ENCODE measurements at places on chromosomes 4 and X.

DNA sequence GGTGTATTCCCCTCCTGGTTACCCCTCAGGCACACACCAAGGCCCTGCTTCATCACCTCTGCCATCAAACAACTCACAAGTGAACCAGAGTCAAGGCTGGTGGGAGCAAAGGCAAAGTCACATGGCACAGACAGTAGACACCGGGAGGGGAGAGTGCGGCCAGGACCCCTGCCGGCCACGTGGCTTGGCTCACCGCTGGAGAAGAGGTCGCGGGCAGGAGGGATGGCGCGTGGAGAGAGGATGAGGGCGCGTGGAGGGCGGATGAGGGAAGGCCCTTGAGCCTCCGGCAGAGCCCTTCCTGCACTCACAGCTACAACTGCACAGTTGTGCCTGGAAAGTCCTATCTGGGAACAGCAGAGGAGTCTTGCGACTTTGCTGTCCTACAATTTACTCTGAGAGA is 104.2 kb upstream of the ADRA2C start:
- DNase-seq: no peak

DNA sequence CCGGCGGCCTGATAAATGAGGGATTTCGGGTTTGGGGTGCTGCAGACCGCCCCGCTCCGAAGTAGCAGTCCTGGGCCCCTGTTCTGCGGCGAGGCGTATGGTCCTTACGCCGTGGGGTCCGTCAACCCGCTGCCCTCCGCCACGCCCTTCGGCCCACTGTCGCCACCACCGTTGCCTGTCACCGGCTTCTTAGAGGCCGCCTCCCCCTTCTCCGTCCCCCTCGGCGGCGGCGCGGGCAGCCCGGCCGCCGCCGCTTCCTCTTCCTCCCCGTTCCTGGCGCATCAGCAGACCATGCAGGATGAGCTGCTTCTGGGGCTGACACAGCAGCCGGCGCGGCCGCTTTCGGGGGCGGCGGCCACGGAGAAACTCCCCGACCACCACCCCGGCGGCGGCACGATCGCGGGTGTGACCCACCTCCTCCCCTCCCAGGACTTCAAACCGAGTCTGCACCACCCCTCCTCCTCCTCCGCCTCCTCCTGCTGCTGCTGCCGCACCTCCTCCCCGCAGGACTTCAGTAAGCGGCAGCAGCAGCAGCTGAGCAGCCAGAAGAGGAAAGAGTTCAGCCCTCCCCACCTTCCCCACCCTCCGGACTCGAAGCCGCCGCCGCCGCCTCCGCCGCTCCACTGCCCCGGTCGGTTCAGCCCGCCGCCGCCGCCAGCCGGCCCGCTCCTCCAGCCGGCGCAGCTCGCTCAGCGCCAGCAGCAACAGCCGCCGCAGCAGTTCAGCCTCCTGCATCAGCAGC is 549 bp downstream of the CPEB2 start:
- DNase-seq: peak; percentile 82

- no peak for DNase-seq
Measured at GRCh38 chr4:147335183-147335582, 145.7 kb upstream of the EDNRA start.

GRCh38 chr4:86626066-86626465 is 32.0 kb downstream of the PTPN13 start:
- DNase-seq: no peak

GRCh38 chrX:48908600-48908999 is 2.8 kb downstream of the SLC35A2 start:
- DNase-seq: no peak

DNA sequence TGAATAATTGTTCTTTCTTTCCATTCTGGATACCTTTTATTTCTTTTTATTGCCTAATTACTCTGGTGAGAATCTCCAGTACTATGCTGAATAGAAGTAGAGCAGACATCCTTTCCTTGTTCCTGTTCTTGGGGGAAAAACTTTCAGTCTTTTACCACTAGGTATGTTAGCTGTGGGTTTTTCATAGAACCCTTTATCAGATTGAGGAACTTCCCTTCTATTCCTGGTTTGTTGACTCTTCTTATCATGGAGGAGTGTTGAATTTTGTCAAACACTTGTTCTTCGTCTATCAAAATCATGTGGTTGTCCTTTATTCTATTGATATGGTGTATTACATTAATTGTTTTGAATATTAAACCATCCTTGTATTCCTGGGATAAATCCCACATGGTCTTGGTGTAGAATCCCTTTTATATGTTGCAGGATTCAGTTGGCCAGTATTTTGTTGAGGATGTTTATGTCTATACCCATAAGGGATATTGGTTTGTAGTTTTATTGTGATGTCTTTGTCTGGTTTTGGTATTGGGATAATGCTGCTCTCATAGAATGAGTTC is 23.6 kb downstream of the SH3BP2 start:
- DNase-seq: no peak

GRCh38 chr4:77010841-77011354 is 61.3 kb downstream of the SEPTIN11 start:
- peak; percentile 30 for DNase-seq

DNA sequence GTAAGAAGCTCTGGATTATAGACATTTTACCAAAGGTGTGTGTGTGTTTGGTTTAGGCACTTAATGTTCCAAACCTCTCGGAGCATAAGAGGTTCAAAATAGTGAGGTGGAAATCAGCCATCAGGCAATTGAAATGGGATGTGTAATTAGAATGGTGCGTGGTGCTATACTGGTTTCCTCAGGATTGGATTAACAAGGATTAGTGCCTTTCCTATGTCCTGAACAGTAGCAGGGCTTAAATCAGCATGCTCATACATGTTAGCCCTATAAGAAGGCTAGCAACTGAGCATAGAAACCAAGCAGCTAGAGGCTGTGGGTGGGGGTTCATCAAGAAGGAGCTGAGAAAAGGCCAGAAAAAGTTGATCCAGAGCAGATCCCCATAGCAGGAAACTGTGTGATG is 256.8 kb upstream of the CXXC4 start:
- DNase-seq: no peak

- DNase-seq: peak; percentile 73
Measured at GRCh38 chrX:39907964-39908661, 189.6 kb downstream of the BCOR start.

DNA sequence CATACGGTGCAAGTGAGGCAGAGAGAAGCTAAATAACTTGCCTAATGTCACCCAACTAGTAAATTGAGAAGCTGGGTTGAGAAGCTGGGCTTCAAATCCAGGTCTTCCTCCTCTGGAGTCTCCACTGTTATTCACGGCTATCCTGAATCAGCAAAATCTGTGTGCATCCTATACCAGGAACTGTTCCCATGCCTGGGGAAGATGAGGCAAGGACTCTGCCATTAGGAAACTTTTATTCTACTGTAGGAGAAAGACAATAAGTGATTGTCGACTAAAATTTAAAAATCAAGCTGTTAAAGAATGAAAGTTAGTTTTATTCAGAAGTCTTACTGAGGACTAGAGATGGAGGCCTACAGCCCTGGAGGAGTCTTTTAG is 872 bp upstream of the TEC start:
- DNase-seq: no peak

GRCh38 chrX:19566359-19567222 is 51.3 kb upstream of the MAP3K15 start:
- DNase-seq: no peak

DNA sequence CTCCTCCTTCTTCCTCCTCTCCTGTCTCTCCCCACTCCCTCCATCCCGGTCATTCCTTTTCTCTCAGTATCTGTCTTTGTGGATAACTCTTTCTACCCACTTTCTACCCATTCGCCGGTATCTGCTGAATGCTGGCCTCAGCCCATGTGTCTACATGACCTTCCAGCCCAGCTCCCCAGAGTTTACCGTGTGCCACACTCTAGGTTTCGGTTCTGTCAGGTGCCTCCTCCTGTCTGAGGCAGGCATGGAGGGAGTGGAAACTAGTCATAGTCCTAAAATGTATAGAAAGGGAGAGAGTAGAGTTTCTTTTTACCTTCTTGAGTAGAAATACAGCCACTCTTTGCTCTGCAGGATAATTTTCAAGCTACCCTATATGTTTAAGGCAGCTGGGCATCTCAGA is 33.5 kb upstream of the SCRG1 start:
- no peak for DNase-seq

DNA sequence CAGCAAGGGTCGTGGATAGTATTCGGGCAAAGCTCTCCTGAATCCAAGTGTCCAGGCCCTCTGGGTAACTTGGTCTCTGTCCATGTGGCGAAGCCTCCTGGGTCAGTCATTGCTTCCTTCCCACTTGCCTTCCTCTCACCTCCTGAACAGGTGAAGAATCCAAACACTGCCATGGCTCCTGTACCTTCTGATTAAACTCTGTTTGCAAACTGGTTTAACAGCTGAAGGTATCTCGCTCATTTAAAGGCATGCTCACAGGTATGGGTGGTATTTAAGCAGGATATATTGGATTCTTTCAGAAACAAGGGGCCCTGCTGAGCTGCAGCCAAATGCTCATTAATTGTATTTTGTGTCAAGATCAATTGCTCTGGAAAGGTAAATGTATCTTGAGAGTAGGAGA is 28.2 kb downstream of the FHDC1 start:
- DNase-seq: no peak

DNA sequence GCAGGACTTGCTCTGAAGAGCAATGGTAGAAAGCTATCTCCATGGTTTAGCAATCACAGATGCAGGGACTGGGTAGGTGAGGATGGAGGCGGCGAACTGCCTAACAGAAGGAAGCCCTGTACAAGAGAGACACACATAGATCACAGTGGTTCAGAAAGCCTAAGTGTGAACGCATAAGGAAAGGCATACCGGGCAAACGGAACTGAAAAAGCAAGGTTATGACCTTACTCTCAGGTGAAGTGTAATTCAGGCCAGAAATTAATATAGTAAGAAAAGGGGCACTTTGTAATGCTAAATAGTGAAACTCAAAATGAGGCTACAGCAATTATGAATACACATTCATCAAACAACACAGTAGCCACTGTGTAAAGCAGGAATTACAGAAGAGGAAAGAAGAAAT is 126.6 kb downstream of the PALLD start:
- no peak for DNase-seq

DNA sequence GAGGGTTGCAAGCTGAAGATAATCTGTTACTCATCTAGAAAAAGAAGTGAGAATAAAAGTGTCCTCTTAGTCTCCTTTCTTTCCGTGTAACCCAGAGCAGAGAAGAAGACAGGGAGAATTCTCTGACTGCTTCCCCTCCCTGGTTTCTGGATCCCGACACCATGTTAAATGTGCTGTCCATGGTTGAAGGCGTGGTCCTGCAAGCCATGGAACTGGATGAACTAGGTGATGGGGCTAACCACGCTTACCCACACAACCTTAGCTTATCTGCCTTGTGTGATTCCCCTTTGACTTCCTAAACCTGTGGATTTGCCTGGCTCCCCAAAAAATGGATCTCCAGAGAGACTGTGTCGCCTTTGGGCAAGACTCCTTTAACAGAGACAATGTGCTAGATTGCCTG is 907.6 kb downstream of the FSTL5 start:
- DNase-seq: no peak

DNA sequence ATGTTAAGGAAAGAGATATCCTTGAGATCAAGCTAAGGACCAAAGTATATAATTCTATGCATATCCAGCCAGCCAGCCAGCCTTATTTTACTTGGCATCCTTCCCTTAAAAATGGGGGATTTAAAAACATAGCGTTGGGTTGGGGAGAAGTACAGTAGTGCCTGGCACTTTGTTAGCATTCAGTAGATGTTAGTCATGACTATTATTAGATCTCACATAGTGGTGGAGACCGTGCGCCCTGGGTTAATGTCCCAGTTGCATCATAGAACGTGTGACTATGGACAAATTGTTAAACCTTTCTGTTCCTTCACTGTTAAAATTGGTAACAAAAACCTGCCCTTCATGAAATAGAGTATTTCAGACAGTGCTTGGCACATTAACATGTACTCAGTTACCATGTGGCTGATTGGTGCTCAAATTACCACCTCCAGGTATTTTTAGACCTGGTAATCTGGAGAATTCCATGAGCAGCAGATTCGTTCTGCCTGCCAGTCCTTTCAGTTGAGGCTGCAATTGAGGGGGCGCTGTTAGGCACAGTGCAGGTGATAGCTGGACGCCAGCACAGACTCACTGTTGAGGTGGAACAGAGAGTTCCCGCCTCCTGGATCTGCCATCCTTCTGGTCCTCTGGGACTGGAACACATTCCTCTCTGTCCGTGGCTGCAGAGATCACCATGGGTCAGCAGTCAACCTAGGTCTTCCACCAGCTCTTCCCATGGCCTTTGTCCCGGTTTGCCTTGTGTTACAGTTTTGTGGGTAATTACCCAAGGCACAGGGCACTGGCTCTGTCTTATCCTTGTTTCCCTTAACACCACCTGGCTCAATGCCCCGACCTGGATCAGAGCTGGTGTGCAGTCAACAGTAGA is 31.7 kb downstream of the RBBP7 start:
- peak; percentile 63 for DNase-seq

DNA sequence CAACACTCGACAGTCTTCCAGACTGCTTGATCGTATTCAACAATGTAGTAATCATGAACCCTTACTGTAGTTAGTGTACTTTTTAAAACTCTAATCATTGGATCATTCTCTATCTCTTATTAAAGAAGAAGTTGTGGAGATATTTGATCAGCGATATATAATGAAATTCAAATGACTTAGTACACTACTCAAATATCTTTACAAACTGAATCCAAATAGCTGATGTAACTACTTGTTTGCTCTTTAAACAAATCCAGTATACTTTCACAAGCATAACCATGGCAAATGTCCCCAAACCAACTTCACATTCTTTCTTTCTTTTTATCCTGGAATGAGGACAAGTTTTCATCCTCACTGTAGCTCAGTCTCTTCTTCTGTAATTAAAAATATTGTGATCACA is 1569.9 kb upstream of the ADGRL3 start:
- DNase-seq: no peak

DNA sequence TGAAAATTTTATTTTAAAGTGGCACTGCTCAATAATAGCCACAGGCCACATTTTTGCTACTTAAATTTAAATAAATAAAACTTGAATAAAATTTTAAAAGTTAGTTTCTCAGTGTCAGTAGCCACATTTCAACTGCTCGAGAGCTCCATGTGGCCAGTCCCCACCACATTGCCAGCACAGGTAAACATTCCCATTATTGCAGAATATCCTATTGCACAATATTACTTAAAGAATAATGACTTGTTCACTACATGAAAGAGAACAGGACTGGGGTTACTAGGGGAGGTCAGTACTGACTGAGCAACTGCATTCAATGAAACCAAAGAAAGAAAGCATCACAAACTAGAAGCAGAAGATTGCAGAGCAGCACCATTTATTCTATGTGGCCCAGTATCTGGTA is 2201.6 kb upstream of the TENM3 start:
- no peak for DNase-seq

GRCh38 chr4:65370709-65371108 is 299.6 kb downstream of the EPHA5 start:
- no peak for DNase-seq

- DNase-seq: no peak
Measured at GRCh38 chrX:24153178-24153795, 3.8 kb downstream of the ZFX start.

GRCh38 chrX:14095702-14096101 is 66.0 kb upstream of the GEMIN8 start:
- peak; percentile 24 for DNase-seq

- DNase-seq: peak; percentile 30
Measured at GRCh38 chr4:119794113-119794512, 165.5 kb upstream of the PDE5A start.

Data from stromal cell of bone marrow (primary cell).